Cortex of kidney (tissue), 1 donor: ENCODE measurements at places on chromosomes 11 and 22.

DNA sequence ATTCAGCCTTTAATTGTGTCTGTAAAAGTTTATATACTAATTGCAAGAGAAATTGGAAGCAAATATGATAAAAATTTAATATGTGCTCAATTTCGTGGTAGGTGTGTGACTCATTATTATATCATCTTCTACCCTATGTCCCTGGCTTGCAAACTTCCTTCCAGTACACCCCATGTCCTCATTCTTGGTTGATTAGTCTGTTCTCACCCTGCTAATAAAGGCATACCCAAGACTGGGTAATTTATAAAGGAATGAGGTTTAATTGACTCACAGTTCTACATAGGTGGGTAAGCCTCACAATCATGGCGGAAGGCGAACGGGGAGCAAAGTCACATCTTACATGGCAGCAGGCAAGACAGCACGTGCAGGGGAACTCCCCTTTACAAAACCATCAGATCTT lies 11.9 kb downstream of the MRGPRX3 start:
- no peak for DNase-seq

GRCh38 chr11:107842412-107843100 lies 16.0 kb downstream of the SLC35F2 start:
- no peak for DNase-seq

DNA sequence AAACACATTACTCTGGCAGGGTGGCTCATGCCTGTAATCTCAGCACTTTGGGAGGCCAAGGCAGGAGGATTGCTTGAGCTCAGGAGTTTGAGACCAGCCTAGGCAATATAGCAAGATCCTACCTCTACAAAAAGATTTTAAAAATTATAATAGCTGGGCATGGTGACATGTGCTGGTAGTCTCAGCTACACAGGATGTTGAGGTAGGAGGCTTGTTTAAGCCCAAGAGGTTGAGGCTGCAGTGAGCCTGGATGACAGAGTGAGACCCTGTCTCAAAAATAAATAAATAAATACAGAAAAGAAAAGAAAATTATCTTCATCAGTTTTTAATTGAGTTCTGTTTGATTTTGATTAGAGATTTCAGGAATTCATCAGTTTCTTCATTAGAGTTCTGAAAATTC lies 5.2 kb downstream of the CCDC134 start:
- no peak for DNase-seq

- DNase-seq, result no peak
Measured at GRCh38 chr11:65159012-65159411, 11.0 kb upstream of the SPDYC start.

GRCh38 chr11:75450826-75451821 lies 18.1 kb upstream of the KLHL35 start:
- DNase-seq, result no peak

DNA sequence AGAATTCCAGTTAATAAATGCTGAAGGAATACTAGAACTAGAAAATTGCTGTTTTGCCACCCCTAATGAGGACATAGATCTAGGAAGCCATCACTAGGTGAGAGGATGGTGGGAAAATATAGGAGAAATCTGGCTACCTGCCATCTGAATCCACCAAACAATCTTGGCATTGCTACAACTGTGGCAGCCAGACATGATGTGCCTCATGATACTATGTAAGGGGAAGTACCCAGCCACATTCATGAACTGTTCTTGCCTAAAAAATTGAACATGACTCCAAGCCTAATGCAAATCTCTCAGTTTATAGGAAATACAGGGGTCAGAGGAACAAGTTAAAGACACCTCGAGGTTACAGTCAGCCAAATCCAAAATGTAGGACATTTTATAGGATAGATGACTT lies 72.8 kb downstream of the SFI1 start:
- no peak for DNase-seq

DNA sequence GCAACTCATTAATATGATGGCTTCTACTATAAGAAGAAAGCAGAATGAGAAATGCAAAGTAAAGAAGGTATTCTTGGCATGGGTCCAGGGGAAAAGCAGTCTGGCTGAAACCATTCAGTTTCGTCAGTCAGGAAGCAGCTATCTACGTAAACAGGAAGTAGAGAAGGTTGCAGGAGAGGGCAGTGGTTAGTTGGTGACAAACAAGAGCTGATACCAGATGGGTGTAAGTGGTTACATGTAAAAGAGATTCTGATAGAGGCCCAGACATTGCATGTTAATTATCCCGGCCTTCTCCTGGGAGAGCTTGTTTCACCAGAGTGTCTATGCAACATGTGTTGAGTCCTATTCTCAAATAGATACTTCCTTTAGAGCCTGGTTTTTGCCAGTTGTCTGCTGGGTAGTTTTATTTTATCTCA lies 58.4 kb upstream of the PSMA1 start:
- DNase-seq, result no peak

DNA sequence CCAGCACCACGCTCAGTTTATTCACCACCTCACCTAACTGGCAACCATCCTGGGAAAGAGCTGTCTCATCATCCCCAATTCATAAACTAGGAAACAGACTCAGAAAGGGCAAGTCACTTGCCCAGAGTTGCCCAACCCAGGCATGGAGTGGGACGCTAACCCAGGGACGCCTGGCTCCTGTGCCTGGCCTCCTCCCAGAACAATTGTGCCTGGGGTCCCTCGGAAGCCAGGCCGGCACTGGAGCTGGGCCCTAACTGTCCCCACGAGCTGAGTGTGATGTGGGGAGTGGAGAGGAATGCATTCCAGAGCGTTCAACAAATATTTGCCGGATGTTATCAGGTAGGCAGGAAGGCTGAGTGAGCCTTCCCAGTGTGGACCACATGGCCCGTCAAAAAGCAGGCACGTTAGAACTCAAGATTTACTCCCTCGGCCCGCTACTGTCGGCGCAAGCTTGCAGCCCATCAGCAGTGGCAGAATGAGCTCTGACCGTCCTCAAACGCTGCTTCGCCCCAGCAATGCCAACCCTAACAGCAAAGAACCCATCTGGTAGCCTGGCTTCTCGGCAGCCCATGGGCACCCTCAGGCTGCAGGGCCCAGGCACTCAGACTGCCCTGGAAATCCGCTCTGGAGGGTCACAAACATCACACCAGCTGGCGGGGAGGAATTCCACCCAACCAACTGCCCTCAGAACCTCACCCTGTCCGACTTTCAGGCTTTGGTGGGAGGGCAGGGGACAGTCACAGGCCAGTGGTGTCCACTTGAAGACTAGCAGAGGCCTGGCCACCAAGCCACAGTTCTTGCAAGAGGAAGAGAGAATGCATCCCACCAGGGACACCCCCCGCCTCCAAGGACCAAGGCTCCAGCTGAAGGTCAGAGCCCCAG lies 35.6 kb downstream of the MYH9 start:
- no peak for DNase-seq

GRCh38 chr11:128757235-128757711 lies 63.4 kb downstream of the FLI1 start:
- DNase-seq, result no peak

GRCh38 chr11:6667733-6668374 lies 12.2 kb upstream of the DCHS1 start:
- DNase-seq, result no peak

- no peak for DNase-seq
Measured at GRCh38 chr11:2571598-2572281, 126.9 kb downstream of the KCNQ1 start.

DNA sequence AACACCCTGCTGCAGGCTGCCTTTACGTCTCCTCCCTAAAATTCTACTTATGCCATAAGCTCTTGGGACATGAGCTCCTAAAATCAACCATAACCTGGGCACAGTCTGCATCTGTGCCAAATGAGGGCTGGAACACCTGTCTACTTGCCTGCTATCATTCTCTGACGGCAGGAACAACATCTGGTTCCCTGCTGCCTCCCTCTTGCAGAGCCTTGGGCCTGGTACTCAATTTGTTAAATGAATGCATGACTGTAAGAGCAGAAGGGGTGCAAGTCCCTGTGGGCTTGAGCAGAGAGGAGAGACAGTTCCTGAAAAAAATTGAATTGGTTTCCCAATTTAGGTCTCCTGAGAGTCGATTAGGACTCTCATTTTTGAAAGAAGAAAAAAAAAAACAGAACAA lies 66.7 kb upstream of the CSNK2A3 start:
- no peak for DNase-seq

DNA sequence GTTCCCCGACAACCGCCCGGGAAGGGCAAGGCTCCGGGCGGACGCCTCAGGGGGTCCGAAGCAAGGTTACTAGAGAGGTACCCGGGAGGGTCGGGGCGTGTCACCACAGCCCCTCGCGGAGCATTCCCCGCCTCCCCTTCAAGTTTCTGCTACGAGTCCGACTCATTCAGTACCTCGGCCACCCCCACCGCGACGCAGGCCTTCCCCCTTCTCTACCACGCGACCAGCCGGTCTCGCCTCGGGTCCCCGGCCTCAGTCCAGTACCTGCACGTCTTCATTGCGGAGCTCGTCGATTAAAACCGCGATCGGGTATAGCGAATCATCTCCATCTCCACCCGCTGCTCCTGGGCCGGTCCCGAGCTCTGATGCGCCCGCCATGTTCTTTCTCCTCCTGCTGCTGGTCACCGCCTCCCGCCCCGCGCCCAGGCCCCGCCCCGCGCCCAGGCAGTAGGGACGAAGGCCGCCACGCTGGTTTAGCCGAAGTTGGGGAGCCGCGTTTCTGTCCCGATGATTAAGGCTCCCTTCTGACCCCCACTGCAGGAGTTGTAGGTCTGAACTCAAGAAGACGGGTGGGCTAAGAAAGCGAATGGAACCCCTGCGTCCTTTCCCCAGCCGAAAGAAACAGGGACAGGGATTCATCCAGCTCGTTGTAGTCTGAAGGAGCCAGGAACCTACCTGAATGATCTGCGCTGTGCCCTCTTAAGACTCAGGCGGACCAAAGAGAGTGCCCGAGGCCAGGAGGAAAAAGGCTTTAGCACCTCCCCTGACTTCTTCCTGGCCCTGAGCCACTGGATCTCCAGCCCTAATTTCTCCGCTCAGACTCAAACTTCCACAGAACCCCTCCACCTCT lies at the start of gene PPP2R1B:
TSS of gene PPP2R1B (minus strand) at position 406 of the 850 bp plus-strand sequence. CDS start at position 378, 28 bp downstream.
- DNase-seq, result peak; percentile 73

DNA sequence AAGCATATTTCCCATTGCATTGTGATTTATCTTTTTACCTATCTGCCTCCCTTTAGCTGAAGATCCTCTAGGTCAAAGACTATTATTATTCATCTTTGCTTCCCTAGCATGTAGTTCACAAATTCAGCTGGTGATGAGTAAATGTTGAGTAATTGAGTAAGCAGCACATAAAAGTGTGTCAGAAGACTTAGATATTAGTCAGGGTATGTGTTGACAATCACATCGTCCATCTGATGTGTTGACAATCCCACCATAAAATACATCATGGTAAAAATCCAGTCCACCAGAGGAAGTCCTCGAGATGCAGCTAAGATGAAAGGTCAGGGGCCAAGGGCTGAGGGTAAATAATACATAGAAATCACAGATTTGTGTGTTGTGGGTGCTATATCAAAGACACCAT lies 22.9 kb upstream of the ABTB2 start:
- DNase-seq, result no peak

DNA sequence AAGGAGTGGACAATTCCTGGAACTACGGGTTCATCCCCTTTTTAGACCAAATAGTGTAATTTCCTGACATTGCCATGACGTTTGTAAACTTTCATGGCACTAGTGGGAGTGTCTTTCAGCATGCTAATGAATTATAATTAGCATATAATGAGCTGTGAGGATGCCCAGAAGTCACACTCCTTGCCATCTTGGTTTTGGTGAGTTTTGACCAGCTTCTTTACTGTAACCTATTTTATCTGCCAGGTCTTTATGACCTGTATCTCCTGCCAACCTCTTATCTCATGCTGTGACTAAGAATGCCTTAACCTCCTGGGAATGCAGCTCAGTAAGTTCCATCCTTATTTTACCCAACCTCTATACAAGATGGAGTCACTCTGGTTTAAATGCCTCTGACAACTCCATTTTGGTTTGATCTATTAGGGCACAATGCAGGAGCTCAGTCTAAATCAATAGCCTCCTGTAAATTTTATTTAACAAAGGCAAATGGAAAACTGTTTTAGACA lies 20.7 kb downstream of the OR10A6 start:
- no peak for DNase-seq

DNA sequence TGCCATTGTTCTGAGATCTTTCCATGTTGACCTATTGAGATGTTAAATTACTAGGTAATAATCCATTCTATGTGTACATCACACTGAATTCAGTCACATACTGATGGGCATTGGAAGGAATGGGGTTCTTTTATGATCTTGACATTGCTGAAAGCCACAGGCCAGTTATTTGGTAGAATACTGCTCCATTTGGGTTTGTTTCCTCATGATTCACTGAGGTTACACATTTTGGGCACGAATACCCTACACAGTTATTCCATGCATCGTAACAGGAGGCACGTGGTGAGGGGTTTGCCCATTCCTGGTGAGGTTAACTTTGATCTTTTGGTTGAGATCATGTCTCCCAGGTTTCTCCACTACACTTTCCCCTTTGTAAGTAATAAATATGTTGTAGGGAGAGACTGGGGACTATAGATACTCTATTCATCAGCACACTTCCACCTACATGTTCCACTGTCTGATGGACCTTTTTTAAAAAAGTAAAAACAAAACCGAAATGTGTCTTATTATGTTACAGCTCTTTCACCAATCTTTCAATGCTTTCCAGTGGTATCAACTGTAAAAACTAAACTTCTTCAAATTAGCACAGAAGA lies 12.0 kb upstream of the FOLR1 start:
- no peak for DNase-seq

DNA sequence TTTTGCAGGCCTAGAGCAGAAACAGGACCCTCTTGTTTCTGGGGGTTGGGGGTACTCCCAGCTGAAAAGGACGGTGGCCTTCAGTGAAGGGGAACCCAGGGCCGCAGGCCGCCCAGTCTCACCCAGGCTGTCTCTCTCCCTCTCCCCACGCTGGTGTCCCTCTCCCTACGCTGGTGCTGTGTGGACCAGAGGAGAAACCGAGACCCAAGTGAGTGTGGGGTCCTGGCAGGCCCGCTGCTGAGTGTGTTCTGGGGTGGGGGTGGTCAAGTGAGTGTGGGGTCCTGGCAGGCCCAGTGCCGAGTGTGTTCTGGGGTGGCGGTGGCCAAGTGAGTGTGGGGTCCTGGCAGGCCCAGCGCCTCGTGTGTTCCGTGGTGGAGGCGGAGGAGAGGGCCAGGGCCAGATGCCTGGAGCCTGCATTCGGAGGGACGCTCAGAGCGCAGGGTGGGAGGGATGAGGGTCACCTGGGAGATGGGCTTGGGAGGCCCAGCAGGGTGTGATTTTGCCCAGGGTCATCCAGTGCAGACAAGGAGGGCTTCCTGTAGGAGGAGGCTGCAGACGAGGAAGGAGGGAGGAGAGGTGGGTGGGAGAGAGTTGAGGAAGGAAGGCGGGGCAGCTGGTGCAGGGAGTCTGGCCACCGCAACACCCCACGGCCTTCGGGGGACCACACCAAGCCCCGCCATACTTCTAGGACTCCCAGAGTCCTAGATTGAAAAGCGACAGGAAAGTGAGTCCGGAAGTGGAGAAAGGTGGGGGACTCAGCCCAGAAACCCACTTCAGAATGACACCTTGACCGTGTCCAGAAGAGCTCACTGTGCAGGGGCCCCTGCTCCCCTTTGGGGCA lies 10.3 kb downstream of the TNNT3 start:
- DNase-seq, result no peak

GRCh38 chr11:113526521-113526920 lies 51.3 kb upstream of the DRD2 start:
- no peak for DNase-seq
